ENCODE measurements at places on chromosomes 7 and 10.

DNA sequence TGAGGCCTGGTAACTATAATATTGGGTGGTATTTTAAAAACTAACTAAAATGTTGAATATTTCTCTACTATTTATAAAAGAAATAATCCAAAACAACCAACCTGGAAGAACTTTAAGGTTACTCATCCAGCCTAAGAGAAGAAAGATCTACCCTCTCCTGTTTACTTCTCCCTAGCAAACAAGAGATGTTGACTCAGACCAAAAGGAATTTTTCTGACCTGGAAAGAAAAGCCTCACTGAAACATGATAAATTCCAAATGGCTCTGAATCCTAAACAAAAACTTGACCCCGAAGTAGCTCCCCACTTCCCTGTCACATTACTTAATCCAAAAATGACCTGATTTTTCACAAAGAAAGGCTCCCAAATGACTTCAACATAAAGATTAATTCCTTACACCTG, 101.2 kb downstream of the PARD3 start:
- no peak for DNase-seq

DNA sequence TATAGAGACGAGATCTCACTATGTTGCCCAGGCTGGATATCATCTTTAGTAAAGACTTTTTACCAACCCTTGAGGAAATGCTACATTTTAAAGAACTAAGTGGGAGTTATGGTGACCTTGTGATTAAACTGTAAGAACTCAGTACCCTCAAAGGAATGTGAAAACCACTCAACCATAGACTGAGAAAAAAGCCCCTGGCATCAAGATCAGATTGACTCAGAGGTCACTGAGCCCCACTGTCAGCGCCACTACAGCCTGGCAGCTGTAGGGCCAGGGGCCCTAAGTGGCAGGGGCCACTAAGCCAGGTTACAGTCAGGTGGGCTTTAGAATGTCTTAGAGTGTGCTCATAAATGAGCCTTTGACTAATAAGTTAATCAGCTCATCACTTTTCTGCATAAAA, 55.9 kb downstream of the APBB1IP start:
- DNase-seq: no peak

GRCh38 chr10:128606055-128606454, 479.8 kb upstream of the MKI67 start:
- DNase-seq: no peak

- DNase-seq: no peak
Measured at GRCh38 chr7:86768967-86769760, 125.5 kb downstream of the GRM3 start.

DNA sequence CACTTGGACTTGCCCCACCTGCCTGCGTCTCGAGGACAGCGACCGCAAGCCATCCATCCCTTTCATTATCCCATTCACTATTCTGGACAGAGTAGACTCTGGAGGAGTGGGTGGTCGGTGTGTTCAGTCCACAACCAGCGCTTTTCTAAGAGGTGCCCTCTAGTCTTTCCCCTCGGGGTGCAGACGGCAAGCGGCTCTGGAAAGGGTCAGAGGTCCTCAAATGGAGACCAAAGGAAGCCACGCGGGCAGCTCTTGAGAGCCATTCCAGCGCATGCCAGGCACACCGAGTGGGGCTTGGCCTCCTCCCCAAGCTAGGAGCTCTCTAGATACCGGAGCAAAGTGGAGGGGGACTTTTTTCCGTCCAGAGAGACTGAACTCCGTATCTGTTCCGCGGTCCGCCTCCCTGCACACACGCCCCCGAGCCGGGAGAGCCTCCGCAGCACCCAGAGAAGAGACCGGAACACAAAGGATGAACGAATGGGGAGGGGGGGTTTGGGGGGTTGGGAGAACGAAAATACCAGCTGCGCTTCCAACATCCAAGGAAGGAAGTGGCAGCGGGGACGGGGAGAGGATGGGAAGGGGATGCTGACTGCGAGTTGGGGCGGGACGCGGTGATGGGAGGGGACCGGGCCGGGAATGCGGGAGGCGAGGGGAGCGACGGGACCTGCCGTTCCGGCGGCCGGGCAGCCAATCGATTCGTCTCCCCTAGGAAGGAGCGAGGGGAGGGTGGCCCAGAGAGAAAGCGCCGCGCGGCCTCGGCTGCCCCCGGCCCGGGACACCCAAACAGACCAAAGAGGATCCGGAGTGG, 515 bp downstream of the GSDME start:
- DNase-seq: peak; percentile 13

DNA sequence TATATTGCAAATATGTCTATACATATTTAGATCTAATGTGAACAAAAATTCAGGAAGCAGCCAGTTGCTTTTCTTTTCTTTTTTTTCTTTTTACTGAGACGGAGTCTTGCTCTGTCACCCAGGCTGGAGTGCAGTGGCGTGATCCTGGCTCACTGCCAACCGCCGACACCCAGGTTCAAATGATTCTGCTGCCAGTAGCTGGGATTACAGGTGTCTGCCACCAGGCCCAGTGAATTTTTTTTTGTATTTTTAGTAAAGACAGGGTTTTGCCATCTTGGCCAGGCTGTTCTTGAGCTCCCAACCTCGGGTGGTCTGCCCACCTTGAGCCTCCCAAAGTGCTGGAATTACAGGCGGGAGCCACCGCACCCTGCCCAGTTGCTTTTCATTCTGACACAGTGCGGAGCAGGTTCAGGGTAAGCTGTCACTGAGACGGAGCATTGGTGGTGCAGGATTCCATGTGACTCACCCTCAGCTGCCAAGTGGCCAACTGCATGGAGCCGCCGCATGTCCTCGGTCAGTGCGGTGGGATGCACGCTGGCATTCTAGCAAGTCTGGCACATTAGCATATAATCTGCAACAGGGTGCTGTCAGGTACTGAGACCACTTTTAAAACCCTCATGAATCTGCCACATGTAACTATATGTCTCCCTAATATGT, 362.7 kb downstream of the DNAJB6 start:
- no peak for DNase-seq

- no peak for DNase-seq
Measured at GRCh38 chr10:117472872-117473271, 69.7 kb upstream of the EMX2 start.

DNA sequence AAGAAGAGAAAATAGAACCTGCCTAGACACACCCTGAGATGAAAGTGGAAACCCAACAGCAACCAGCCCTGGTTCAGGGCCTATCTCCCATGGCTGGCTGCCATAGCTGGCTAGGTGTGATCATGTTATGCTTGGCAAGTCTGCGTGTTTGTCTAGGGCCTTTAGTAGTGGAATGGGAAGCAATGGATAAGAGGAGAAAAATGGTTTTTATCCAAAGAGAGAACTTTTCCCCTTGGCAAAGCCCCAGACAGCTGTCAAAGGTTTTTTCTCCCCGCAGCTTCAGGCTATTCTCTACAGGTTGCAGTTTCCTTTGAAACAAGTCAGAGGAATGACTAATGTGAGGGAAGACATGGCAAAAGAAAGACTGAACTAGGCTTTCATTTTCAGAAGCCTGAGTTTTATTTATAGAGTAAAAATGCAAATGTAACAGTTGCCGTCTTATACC, 161.5 kb downstream of the SEMA3D start:
- no peak for DNase-seq

DNA sequence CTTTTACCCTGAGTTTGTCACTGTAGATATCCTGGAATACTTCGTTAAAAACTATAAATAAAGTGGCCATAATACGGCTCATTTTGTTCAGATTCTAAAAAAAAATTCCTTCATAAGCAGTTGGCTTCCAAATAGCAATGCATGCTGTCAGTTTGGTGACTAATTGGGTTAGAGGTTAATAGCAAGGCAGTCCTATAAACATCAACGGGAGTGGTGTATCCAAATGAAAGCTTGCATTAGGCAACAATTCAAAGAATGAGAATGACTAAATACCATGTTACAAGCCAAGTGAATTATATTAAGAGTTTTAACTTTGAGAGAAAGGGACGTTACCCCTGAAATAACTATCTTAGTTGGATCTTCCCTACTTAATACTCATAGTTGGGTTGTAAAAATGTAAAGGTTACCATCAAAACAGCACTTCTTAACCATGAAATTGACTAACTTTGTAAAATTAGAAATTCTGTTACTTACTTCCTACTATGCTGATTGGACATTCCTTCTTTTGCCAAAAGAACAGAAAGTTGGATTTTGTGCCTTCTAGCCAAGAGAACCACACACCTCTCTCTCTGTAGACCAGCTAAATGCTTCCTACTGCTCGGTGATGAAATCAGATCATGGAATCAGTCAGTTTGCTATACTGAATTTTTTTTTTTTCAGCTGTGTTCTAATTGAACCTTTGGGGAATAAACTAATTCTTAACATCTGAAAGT, 98.0 kb downstream of the KAT6B start:
- DNase-seq: no peak

DNA sequence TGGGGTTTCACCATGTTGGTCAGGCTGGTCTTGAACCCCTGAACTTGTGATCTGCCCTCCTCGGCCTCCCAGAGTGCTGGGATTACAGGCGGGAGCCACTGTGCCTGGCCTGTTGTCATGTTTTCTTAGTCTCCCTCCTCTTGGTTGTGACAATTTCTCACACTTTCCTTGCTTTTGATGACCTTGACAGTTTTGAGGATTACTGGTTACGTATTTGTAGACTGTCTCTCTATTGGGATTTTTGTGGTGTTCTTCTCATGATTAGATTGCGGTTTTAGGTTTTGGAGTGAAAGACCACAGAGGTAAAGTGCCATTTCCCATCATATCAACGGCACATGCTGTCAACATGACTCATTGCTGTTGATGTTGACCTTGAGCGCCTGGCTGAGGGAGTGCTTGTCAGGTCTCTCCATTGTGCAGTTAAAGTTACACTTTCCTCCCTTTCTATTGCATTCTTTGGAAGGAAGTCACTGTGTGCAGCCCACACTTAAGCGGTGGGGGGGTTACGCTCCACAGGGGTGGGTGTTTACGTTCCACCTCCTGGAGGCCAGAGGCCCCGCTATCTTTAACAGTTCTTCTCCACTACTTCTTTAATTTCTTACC, 10.8 kb downstream of the NEURL1 start:
- no peak for DNase-seq

GRCh38 chr10:12787297-12787696, 214.2 kb downstream of the CCDC3 start:
- no peak for DNase-seq

DNA sequence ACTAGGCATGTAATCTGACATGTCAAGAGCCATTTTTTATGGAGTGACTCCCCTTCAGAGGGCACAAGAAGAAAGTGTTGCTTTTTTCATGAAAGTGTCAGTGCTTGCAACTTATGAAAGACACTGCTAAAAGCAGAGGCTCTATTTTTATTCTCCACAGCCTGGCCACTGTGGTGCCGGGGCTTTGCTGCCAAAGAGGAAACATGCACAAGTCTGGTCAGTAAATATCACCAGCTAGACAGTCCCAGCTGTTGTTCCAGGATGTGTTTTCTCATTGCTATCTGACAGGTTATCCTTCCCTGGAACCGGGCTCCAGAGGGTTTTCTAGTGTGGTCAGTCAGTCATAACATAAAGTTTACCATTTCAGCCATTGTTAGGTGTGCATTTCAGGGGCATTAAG, 180.7 kb upstream of the PITRM1 start:
- DNase-seq: no peak

DNA sequence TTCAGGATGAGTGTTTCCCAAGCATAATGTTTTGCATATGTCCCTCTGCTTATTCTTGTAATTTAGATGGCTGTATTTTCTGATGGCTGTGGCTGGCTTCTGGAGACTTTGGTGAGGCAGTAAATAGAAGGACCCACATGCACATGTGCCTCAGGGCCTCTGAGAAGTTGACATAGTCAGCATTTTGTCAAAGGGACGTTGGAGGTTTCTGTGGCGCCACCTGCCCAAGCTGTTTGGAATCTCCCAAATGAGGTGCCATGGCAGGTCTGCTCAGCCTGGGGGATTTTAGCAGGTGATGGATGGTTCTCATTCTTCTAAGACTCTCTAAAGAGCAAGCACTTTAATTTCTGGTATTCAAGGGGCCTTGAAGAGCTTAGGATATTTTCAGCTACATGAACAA, 29.8 kb downstream of the C10orf120 start:
- DNase-seq: no peak

- no peak for DNase-seq
Measured at GRCh38 chr10:92207061-92207460, 83.8 kb downstream of the CPEB3 start.

GRCh38 chr7:3106361-3106826, 62.7 kb upstream of the CARD11 start:
- DNase-seq: no peak

Data from bone marrow (tissue), 2 donors.